ENCODE measurements at places on chromosomes 12 and 14.

DNA sequence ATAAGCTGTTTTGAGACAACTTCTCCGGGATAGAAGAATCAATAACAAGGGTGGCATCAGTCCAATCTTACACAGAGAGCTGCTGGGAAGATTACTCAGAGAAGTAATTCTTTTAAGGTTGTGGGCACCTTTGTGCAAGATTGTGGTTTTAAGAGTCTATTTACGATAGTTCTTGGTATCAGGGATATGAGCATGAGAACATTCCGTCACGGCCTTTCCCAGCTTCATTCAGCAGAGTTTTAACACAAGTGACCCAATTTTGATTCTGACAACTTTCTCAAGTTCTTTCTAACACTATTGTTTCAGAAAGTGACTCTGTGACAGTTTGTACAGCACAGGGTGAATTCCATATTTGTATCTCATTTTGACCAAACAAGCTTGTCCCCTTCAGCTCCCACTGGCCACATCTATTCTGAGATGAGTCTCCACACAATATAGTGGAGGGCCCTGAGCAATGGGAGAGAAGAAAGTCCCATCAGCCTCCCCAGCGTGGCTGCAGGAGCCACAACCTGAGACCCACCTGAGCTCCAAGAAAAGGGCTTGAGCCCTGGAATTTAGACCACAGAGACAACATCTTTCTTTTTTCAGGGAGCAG is 869.2 kb downstream of the TMEM121 start:
- DNase-seq: no peak

GRCh38 chr12:64252681-64253080 is 30.6 kb upstream of the KICS2 start:
- no peak for DNase-seq

DNA sequence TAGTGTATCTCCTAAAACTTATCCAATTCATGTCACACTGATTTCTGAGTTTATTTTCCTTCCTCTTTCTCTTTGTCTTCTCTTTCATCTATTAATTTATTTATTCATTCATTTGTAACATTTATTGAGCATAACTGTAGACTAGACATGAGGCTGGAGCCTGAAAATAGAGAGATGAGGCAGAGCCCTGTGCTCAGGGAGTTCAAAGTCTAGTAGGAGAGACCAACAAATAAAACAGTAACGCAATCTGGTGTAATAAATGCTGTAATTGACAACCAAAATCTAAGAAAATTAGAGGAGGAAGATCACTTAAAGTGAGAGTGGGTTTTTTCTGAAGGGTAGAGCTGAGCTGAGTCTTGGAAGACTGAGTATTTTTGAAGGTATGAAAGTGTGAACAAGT is 87.5 kb downstream of the POLR3B start:
- no peak for DNase-seq

DNA sequence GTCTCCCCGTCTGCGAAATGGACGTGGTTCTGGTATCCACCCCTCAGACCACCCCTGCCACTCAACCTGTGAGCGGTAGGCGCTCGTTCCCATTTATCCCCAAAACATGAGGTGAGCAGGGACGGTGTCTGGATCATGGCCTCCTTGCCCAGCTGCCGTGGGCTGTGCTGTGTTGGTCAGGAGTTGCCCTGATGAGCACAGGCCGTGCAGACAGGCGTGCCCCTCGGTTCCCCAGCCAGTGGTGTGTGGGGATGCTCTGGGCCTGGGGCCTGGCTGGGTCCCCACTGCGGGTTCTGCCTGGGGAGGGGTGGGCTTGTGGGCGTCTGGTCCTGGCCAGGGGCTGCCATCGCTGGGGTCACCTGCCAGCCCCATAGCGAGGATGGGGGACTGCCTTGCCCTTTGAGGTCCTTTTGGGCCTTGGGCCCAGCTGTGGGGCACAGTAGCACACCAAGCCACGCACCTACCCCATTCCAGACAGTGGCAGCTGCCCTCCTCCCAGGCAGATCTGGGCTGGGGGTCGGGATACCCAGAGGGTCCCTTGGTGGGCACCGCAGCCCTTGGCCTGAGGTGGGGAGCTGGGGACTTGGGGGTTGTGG is 11.3 kb upstream of the PUS1 start:
- no peak for DNase-seq

- no peak for DNase-seq
Observed at GRCh38 chr12:131980263-131980662, 30.5 kb downstream of the EP400 start.

DNA sequence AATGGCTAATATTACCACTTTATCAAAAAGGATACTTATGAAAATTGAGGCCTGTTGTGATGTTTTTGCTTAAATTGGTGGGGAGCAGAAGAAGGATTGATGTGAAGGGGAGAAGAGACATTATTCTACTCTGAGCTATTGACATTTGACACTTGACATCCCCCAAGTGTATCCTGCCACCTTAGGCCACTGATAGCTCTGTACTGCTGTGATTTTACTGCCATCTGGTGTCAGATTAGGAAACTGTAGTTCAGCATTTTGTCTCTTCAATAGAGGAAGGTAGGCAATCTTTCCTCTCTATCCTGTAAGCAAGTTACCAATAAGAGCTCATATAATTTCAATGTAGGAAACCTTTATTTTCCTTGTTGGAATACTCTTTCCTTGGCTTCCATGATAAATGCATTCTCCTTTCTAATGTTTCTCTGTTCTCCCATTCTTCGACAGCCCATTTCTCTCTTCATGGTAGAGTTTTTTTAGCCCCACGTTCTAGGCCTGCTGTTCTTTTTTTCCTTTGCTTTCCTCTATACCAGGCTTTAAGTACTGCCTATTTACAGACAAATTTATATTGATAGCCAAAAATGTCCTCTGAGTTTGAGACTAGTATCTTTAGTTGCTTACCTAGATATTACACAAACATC is 46.3 kb downstream of the PPHLN1 start:
- DNase-seq: peak; percentile 79

Data from NCI-H524 (cell line).